ENCODE measurements at places on chromosomes 7 and 10.

GRCh38 chr10:97690133-97690532, 3.1 kb upstream of the AVPI1 start:
- no peak for DNase-seq

DNA sequence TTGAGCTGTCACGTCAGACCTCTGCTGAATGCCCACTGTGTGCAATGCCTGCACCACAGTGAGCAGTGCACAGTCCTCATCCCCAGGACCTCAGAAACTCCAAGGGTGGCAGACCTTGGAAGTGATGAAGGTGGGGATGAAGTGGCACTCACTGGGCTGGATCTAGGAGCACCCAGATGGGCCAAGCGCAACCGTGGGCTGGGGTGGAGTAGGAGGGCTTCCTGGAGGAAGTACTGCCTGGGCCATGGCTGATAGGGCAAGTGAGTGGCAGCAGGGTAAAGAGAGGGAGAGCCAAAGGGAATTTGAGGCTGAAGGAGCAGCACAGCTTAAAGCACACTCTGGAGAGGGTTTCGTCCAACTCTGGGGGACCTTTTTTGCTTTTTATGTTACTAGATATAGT, 52.3 kb downstream of the RBM20 start:
- no peak for DNase-seq

- no peak for DNase-seq
Observed at GRCh38 chr10:93579089-93579488, 12.6 kb downstream of the FFAR4 start.

DNA sequence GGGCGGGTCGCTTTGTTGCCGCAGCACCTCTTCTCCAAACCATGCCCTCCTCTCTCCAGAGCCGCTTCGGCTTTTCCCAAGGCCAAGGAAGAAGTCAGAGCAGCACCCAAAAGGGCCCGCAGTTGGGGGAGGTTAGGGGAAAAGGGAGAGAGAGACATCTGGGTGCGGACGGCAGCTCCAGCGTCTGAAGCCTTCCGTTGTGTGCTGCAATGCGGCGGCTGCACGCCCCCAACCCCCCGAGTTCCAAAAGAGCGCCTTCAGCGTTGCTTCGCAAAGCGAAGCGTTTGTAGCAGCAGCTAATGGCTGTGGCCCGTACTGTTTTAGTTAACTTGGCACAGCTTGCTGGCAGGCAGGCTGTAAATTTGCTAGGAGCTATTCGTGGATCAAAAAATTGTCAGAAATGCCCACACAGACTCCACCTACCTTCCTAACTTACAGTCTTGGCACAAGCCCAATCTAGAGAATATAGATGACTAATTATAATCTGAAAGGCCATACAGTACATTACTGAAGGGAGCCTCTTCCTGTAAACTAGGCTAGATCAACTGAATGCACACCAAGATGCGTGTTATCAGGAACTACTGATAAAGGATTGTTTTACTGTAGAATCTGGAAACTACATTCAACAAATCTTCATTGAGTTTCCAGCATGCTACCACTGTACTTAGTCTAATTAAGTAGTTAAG, 1.1 kb upstream of the KBTBD2 start:
- peak; percentile 88 for DNase-seq

- DNase-seq: no peak
Observed at GRCh38 chr10:122931088-122931906, 20.9 kb downstream of the FAM24A start.

DNA sequence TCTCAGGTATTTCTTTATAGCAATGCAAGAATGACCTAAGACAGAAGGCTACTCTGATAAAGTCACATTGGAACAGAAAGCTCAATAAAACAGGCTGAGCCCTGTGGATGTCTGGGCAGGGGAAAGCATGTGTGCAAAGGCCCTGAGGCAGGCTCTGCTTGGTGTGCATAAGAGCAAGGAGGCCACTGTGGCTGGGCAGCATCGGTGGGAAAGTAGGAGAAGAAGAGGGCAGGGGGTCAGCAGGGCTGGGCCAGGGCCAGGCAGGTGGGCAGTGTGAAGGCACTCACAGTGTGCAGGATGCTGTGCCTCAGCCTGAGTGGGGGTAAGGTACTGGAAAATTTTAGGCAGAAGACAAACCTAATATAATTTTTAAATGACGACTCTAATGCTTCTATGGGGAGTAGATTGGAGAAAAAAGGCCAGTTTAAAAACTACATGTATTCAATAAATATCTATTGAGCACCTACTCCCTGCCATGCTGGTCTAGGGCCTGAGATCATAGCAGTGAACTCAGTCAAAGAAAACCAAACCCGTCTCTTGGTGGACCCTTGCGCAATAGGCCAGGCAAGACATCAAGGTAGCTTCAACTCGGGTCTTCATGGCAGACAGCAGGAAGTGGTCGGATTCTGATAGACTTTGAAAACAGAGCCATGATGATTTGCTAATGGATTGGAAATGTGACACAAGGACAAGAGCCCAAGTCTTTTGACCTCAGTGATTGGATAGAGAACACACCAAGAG, 572.3 kb downstream of the TCERG1L start:
- DNase-seq: no peak

GRCh38 chr10:3010816-3011460, 56.4 kb upstream of the PFKP start:
- DNase-seq: no peak

GRCh38 chr7:87127019-87127418, 25.2 kb upstream of the DMTF1 start:
- DNase-seq: no peak

- peak; percentile 22 for DNase-seq
Observed at GRCh38 chr10:90138844-90139243, 437.5 kb downstream of the KIF20B start.

DNA sequence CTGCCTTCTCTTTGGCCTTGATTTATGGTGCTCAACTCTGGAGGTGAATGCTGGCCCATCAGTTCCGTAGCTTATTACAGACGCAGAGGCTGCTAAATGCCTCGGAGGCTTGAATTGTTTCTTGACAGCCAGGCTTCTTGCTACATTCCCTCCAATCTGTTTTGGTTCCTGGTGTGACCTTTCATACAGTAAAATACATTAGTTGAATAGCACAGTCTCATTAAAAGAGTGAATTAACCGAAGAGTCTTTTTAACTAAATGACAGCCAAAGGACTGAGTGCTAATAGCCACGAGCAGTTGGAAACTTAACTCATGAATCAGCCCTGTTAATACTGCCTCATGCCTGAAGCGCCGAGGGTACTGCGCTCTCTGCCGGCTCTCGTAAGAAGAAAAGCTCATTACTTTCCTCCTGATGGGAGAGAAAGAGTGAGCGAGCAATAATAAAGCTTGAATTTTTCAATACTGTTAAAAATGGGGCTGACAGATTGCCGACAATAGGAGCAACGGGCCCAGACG, 236.4 kb upstream of the GPR26 start:
- DNase-seq: no peak

- no peak for DNase-seq
Observed at GRCh38 chr10:97919012-97919411, 69.4 kb downstream of the GOLGA7B start.

DNA sequence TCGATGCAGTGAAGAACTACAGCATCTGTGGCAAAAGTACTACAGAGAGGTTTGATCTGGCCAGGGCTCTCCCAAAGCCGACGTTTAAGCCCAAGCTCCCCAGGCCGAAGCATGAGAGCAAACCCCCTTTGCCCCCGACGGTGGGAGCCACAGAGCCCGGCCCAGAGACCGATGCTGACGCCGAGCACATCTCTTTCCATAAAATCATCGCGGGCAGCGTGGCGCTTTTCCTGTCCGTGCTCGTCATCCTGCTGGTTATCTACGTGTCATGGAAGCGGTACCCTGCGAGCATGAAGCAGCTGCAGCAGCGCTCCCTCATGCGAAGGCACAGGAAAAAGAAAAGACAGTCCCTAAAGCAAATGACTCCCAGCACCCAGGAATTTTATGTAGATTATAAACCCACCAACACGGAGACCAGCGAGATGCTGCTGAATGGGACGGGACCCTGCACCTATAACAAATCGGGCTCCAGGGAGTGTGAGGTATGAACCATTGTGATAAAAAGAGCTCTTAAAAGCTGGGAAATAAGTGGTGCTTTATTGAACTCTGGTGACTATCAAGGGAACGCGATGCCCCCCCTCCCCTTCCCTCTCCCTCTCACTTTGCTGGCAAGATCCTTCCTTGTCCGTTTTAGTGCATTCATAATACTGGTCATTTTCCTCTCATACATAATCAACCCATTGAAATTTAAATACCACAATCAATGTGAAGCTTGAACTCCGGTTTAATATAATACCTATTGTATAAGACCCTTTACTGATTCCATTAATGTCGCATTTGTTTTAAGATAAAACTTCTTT, 2.3 kb downstream of the LRRTM3 start:
- DNase-seq: no peak

- DNase-seq: no peak
Observed at GRCh38 chr7:137475966-137476365, 132.4 kb upstream of the PTN start.

GRCh38 chr10:132701099-132701845, 84.7 kb downstream of the NKX6-2 start:
- DNase-seq: no peak

GRCh38 chr7:130943336-130943901, 209.4 kb upstream of the KLF14 start:
- DNase-seq: peak; percentile 43

DNA sequence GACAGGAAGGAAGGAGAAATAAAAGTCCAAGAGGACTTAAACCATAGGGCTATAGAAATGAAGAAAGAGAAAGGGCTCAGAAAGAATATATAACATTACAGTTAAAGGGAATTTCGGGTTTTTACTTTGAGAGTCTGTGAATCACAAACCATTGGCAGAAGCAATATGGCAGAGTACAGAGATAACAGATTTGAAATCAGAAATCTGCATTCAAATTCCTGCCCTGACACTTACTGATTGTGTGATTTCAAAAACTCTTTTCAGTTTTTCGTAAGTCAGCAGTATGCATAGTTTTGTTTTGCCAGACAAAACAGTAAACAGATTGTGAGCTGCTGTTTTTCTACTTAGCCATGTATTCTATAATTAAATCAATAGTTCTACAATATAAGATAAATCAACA, 8.2 kb downstream of the JMJD1C start:
- no peak for DNase-seq

DNA sequence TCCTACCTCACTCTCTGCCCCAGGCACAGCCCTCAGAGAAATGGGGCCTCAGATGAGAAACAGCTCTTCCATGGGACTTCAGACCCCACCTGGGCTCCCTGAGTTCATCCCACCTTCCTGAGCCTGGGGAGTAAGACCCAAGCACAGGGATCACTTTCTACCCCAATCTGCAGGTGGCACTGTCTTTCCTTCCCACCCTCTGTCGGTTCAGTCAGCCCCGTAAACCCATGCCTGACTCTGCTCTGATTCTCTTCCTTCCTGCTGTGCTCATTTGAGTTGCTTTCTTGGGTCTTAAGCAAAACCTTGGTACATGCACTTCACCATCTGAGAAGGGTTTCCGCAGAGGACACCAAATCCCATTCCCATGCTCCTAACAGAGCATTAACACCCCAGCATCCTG, 306.4 kb upstream of the CDC14C start:
- DNase-seq: no peak

DNA sequence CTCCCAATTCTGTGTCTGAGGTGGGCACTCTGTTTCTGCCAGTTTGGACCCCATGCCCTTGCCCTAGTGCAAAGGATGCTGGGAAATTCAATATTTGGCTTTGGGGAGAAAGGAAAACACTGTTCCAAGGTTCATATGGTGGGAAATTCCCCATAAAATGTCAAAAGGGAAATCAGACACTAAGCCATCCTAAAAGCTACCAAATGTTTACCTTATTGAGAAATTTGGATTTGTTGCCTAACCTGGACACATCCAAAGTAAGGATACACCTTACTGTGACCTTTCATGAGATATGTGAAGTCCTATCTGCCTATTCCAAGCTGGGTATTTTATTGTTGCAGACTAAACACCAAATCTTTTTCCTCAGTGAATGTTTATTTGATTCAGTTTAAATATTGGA, 109.1 kb downstream of the CYP26A1 start:
- DNase-seq: no peak

DNA sequence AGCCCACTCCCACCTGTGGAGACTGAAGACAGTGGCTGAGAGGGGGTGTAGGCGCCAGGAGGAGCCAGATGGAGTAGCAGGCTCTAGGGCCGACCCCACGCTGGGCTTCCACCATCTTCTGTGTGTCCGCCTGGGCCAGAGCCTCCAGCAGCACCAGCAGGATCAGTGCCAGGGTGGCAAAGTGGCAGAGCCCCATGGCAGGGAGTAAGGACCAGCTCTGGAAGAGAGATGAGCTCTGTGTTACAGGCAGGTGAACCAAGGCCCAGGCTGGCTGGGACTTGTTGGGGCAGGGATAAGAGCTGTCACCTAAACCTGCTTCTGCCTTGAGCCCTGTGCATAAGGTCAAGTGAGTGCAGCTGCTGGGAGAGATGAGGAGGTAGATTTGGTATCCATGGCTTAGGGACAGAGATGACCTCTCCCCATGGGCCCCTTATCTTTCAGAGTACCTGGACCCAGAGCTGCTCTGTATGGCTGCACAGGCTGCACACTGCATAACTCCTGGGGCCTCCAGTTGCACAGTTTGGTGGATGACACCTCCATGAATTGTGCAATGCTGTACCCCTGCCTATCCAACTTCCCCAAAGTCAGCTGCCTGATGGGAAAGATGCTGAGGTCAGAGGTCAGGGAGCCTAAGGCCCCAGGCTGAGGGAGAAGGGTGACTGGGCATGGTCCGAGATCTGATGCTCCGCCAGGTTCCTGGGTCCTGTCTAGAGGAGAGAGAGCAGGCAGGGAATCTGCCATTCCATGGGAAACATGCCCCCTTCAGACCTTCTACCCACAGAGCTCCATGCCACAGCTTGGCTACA, 7.4 kb upstream of the SAMD8 start:
- peak; percentile 79 for DNase-seq

GRCh38 chr7:155998766-155999630, 186.7 kb upstream of the SHH start:
- no peak for DNase-seq

DNA sequence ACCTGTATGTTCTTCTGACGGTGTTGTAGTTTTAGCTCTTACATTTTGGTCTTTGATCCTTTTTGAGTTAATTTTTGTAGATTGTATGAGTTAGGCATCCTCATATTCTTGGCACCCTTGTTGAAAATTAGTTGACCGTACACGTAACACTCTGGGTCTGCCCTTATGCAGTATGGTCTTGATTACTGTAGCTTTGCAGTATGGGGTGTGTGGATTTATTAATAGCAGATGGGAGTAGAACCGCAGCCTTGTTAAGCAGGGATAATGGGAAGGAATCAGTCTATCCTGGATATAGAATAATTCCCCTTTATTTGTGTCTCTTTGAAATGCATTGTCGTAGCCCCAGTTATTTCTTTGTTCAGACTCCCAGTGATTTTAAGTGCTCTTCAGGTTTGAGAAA, 95.5 kb downstream of the UBE3C start:
- DNase-seq: no peak

- DNase-seq: no peak
Observed at GRCh38 chr10:118918116-118918515, 111.4 kb upstream of the NANOS1 start.

DNA sequence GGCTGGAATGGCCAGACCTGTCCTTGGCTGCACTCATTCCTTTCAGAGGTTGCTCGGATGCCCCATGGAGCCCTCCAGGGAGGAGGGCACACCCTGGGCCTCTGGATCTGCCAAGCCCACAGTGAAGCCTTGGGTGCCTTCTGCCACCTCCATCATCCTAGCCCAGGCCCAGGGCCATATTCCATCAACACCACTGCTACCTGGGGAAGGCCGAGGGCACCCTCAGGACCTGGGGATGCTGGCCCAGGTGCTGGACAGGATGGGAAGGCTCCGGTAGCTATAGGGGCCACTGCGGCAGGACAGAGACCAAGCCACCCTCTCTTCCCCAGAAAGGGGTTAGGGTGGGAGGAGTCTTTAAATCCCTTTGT, 810 bp downstream of the OPN4 start:
- DNase-seq: no peak
